ENCODE measurements at places on chromosomes 16 and 17.
A peak's percentile ranks its signal among the peaks of the same experiment; 100 is the strongest.

DNA sequence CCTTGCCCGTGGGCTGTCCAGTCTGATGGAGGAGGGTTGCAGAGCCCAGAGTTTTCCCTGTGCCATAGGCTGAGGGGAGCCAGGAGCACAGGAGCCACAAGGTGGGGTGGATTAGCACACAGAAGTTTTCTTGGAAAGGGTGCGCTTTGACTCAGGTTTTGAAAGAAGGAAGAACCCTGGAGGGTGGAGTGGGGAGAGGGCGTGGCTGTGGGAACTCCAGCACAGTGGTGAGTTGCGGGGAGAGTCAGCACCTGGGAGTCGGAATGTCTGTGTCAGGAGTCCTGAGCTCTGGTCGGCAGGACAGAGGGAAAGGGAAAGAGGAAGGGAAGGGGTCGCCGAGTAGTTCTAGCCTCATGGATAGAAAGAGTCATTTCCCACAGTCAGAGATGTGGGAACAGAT lies 8.9 kb upstream of the KRT14 start:
- no peaks in the 10 kb centered on the region for H3K36me3 ChIP-seq
- no peaks in the 10 kb centered on the region for H3K27me3 ChIP-seq
- H3K27ac ChIP-seq, result no peak overlapping the region

DNA sequence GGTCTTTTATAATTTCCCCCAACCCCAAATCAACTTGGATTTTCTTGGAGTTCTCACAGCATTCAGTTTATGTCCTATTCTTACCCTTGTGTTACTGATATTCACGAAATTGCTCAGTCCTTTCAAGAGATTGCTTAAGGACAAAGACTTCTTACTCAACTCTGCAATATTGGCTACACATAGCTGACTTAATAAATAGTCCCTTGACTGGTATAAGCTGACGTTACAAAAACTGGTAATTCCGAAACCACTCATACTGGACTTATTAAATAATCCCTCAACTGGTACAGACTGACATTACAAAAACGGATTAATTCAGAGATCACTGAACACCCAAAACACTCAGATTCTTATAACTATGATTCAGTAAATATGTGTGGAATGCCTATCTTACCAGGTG lies 860 bp downstream of the TIGD7 start:
- H3K27ac ChIP-seq, result no peak overlapping the region
- DNase-seq, result no peak
- no peaks in the 10 kb centered on the region for H3K27me3 ChIP-seq
- peaks cover 8% of the 10 kb centered on the region for H3K4me1 ChIP-seq
- H3K4me3 ChIP-seq, result peak overlapping the region; percentile 81
- H3K36me3 ChIP-seq, result peaks cover 19% of the 10 kb centered on the region

DNA sequence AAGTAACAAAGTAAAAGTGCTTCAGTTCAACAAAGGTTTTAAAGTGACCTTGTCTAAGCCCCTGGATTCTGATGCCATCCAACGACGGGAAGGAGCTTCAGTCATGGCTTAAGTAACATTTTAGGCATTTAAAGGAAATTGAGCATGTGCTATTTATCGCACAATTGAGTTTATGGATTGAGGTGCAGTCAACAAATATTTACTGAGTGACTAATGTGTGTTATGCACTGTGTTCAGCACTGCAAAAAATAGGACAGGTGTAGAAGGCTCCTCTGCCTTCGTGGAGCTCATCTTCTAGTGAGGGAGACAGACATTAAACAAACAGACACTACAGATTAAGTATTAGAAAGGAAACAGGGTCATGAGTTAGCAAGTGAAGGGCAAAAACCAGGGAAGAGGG lies 12.5 kb downstream of the TMIGD1 start:
- DNase-seq, result no peak
- H3K4me1 ChIP-seq, result no peaks in the 10 kb centered on the region
- H3K27me3 ChIP-seq, result no peaks in the 10 kb centered on the region
- no peak overlapping the region for H3K27ac ChIP-seq

- DNase-seq, result peak; percentile 50
- H3K36me3 ChIP-seq, result peaks cover 74% of the 10 kb centered on the region
- no peaks in the 10 kb centered on the region for H3K27me3 ChIP-seq
- peaks cover 58% of the 10 kb centered on the region for H3K4me1 ChIP-seq
Measured at GRCh38 chr16:23496821-23497542, 13.3 kb downstream of the GGA2 start.

DNA sequence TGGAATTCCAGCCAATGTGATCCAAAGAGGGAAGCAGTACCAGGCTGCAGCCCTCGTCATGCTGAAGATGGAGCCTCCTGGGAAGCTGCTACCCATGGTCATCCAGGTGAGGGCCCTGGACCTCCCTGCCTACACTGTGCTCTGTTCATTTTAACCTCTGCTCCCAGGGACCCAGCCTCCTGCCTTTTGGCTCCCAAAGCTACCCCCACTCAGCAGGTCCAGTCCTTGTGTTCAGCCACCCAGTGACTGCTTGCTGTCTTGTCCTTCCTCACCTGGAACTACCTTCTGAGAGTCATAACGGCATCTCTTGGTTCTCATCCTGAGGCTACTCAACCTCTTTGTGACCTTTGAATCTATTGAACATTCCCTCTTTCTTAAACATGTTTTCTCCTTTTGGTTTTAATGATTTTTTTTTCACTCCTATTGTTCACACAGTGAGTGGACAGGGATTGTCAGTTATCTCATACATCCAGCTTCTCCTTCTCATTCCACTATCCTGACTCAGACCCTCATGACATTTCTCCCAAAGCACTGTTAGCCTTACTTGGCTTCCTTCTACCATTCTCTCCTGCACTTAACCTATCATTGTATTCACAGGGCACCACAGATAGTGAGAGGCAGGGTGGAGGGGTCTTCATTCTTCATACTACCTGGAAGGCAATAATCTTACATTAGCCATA lies 53.3 kb downstream of the GOSR1 start:
- DNase-seq, result no peak
- H3K4me1 ChIP-seq, result no peaks in the 10 kb centered on the region
- no peak overlapping the region for H3K4me3 ChIP-seq
- no peaks in the 10 kb centered on the region for H3K27me3 ChIP-seq

All from B cell (primary cell).